ENCODE measurements at places on chromosomes 1 and 21.

GRCh38 chr1:86868477-86868876 lies 45.4 kb downstream of the SELENOF start:
- no peak for DNase-seq

DNA sequence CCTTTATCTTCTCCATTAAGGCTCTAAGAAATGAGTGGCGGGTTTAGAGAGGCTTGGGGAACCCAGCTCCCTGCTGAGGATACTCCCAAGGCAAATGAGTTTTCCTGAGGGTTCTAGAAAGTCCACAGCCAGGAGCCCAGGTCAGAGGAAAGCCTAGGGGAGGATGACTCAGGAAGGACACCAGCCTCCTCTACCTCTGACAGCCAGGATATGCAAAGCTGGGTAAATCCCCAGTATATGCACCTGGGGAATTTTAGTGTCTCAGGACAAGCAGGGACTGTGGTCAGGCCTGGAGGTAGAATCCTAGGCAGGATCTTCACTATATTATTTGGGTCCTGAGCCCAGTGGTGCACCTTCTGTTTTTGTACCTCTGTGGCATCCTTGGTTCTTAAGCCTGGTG lies 23.5 kb upstream of the WNT4 start:
- no peak for DNase-seq

- DNase-seq: no peak
These were observed 144.3 kb downstream of the LMX1A start for GRCh38 chr1:165212229-165212628.

DNA sequence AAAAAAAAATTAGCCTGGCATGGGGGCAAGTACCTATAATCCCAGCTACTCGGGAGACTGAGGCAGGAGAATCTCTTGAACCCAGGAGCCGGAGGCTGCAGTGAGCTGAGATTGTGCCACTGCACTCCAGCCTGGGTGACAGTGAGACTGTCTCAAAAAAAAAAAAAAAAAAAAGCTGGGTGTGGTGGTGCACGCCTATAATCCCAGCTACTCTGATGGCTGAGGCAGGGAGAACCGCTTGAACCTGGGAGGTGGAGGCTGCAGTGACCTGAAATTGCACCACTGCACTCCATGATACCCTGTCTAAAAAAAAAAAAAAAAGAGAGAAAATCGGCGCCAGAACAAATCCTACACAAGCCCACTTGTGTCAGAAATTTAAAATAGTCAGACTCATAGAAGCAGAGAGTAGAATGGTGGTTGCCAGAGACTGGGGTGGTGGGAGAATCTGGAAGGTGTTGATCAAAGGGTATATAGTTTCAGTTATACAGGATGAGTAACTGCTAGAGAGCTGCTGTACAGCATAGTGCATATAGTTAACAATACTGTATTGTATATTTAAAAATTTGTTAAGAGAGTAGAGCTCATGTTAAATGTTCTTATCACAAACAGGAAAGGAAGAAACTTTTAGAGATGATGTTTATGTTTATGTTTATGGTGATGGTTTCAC lies 9.6 kb downstream of the DIP2A start:
- DNase-seq: no peak

GRCh38 chr1:231522038-231522437 lies 6.4 kb upstream of the TSNAX start:
- no peak for DNase-seq

GRCh38 chr1:205430696-205431305 lies 8.9 kb upstream of the LEMD1 start:
- peak; percentile 74 for DNase-seq

- DNase-seq: no peak
These were observed 1689.1 kb downstream of the KCNT2 start for GRCh38 chr1:194919146-194919545.

DNA sequence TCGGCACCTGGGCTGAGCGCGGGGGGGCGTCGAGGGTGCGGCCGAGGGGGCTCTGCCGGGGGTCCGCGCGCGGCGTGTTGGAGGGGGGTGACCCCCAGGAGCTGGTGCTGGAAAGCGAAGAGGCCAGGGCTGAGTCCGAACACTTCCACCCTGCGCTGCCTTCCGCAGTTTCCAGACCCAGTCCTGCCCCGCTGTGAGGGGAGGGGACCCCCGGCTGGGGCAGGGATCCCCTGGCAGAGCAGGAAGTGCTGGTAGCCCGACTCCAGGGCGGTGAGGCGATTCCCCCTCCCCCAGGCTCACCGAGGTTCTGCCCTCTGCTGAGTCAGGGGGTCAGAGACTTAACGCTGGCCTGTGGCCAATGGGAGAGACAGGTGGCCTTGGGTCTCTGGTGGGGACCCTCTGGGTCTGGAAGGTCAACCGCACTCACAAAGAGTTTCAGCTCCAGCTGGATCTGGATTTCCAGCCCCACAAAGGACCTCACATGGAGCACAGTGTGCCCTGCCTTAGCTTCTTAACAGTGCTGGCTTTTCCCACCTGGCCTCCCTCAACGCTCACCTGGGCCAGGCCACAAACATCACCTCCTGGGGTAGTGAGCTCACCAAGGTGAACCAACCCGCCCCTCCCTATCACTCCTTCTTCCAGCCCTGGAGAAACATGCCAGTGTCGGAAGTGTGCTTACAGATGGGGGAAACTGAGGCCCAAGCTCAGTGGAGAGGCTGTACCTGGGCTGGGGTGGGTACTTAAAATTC lies 39.8 kb upstream of the SYNC start:
- no peak for DNase-seq

DNA sequence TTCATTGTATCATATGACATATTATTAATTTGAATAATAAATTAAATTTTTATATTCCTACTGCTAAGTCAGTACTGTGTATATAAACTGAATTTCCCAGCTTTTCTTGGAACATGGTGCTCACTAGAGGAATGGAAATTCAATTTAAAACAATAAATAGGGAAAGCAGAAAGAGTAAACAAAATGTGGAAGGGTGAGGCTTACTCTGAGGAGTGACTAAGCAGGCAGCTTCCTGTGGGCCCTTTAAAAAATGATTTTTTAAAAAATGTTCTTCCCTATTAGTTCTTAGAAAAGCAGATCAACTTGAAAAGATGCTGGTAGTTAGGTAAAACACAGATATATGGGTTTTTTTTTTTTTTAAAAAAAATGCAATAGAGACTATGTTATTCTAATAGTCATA lies 49.5 kb upstream of the S1PR1 start:
- DNase-seq: no peak

GRCh38 chr1:47948126-47948525 lies 49.1 kb downstream of the TRABD2B start:
- DNase-seq: no peak
